Activated gamma-delta T cell (primary cell): ENCODE measurements at places on chromosomes 2 and 18.

GRCh38 chr2:152051436-152051835 is 47.4 kb downstream of the CACNB4 start:
- DNase-seq = no peak

DNA sequence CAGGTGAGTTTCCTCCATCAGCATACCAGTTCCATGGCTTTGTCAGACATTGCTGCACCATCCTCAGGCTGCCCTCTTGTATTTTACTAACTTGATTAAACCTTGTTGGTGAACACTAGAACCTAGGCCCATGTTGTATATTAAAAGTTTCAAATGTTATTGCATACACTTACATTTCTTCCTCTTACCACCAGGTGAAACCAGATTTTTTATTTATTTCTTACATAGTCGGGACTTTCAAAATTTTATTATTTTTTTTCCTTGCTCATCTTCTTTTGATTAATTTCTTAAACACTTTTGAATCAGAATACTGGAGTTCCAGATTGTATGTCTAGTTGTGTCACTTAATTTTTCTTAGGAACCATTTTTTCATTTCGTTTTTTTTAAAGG is 5.9 kb downstream of the CERS6 start:
- no peak for DNase-seq

DNA sequence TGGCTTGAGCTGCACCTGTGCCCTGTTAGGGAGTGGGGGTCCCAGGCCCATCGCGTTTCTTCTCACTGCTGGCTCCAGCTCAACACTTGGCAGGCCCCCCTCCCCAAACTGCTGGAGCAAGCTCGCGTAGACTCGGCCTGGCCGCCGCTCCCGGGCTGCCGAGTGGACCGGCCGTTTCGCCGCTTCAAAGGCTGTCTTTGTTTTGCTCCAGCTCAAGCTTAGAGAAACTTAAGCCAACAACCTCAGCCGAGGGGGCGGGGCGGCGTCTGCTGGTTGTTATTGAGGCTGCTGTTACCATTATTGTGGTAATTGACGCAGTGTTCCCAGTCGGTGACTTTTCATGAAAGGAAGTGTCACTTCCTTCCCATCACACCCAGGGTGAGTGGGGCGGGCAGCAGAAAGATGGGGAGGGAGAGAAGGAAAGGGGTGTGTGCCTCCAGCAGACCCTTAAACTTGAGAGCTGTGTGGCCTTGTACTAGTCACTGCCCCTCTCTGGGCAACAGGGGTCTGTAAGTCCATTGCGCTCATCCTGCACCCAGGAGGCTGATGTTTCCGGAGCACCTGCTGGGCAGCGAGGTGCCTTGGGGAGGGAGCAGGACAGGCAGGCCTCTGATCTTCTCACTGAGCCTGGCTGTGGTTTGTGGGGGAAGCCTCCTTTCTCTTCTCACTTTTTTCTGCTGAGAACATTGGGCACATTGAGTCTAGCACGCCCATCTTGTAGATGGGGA is 2.1 kb downstream of the ARID5A start:
- peak; percentile 81 for DNase-seq

DNA sequence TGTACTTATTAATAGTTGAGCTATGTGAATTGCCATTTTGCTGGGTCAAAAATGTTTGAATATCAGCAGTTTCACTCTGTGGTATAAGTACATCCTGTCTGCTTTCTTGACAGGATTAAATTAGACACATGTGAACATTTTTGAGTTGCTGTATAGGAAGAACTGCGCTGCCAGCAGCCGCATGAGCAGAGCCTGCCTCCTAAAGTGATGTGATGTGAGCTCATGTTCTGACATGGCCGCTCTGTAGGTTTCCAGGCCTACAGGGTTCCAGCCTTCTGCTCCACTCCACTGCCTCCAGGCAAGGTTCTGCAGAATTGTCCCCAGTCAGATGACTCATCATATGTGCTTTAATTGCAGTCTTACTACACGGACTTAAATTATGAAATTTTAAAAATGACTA is 119.7 kb upstream of the NFATC1 start:
- no peak for DNase-seq

DNA sequence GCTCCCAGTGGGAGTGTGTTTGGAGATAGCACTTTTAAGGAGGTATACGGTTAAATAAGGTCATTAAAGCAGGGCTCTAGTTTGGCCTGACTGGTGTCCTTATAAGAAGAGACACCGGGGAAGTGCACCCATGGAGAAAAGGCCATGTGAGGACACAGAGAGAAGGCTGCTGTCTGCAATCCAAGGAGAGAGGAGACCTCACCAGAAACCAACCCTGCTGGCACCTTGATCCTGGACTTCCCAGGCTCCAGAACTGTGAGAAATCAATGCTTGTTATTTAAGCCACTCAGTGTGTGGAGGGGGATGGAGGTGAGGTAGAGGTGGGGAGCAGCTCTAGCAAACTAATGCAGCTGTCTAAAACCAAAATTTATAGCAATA is 62.0 kb downstream of the RPL31 start:
- no peak for DNase-seq

DNA sequence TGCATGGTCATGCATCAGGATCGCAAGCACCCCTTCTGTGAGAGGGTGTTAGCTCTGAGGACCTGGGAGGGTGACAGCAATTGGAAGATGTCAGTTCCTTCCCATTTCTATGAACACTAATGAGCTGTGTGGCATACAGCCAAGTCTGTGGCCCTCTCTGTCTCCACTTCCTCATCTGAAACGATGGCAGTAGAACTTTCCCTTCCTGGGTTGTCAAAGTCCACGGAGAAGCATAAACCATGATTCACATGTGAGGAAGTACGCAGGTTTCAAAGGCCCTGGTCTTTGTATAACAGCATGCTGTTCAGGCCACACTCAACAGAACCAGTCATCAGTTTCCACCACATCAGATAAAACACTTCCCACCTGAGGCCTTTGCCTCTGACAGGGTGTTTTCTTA is 167.4 kb upstream of the RAB6C start:
- DNase-seq = no peak

DNA sequence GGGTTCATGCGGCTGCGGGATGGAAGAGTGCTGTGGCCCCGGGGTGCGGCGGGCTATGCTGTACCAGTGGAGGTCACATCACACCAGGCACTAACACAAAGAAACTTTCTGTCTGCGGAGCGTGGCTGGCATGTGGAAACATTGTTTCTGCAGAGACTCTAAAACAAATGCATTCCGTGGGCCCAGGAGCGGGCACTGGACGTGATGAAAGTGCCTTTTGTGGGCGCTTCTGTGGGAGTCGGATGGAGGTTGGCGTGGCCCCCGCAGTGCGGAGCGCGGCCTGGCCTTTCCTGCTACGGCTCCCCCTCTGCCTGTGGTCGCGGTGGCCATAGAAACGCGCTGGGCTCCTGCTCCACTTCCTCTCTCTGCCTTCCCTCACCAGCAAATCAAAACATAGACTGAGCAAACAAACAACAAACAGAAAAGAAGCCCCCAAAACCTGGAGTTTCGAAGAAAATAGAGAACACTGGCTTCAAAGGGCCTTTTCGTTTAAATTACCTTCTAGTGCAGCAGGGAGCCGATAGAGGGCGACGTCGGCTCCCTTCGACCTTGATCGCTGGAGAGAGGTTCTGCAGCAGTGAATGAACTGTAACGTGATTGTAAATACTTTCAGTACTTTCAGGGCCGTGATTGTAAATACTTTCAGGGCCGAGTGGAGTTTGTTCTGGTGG is 51.4 kb downstream of the KIF5C start:
- no peak for DNase-seq

GRCh38 chr2:201960305-201960704 is 73.3 kb upstream of the FZD7 start:
- DNase-seq = no peak

GRCh38 chr2:23380562-23381065 is 4.4 kb upstream of the KLHL29 start:
- DNase-seq = no peak

DNA sequence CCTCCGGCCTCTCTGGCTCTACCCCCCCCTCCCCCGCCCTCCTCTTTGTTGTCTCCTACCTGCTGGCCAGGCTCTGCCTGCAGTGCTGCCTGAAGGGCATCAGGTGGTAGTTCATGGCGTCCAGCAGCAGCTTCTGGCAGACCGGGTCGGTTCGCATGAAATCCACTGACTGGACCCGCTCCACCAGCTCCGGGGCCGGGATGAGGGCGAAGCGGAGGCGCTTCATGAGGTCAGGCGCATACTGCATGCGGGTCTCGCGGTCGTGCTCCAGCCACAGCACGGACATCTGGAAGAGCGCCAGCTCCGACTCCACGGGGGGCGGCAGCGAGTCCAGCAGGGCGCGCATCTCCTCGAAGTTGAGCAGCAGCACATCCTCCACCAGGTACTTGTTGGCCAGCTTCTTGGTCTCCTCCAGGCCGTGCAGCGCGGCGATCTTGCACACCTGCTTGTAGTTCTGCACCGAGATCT is 3.2 kb downstream of the KLHL14 start:
- no peak for DNase-seq

DNA sequence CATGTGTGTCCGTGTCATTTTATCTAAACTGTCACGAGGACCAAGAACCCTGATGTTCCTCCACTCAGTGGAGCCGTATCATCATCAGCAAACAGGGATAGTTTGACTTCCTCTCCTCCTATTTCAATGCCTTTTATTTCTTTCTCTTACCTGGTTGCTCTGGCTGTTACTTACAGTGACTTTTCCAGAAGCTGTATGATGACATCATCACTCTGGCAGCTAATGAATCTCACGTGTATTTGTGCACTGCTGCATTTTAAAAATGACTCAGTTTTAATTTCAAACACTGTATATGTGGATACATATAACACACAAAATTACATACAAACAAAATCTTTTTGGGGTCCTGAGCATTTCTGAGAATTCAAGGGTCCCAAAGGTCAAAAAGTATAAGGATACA is 481.4 kb downstream of the CDH2 start:
- no peak for DNase-seq

- DNase-seq = no peak
Measured at GRCh38 chr2:155240176-155240575, 541.7 kb downstream of the KCNJ3 start.

- no peak for DNase-seq
Measured at GRCh38 chr2:31778153-31778552, 197.4 kb upstream of the SRD5A2 start.

- DNase-seq = no peak
Measured at GRCh38 chr2:135532581-135532980, 1.3 kb downstream of the R3HDM1 start.

GRCh38 chr2:169254774-169255173 is 107.6 kb downstream of the LRP2 start:
- no peak for DNase-seq

- no peak for DNase-seq
Measured at GRCh38 chr2:158498043-158498748, 41.4 kb downstream of the PKP4 start.

DNA sequence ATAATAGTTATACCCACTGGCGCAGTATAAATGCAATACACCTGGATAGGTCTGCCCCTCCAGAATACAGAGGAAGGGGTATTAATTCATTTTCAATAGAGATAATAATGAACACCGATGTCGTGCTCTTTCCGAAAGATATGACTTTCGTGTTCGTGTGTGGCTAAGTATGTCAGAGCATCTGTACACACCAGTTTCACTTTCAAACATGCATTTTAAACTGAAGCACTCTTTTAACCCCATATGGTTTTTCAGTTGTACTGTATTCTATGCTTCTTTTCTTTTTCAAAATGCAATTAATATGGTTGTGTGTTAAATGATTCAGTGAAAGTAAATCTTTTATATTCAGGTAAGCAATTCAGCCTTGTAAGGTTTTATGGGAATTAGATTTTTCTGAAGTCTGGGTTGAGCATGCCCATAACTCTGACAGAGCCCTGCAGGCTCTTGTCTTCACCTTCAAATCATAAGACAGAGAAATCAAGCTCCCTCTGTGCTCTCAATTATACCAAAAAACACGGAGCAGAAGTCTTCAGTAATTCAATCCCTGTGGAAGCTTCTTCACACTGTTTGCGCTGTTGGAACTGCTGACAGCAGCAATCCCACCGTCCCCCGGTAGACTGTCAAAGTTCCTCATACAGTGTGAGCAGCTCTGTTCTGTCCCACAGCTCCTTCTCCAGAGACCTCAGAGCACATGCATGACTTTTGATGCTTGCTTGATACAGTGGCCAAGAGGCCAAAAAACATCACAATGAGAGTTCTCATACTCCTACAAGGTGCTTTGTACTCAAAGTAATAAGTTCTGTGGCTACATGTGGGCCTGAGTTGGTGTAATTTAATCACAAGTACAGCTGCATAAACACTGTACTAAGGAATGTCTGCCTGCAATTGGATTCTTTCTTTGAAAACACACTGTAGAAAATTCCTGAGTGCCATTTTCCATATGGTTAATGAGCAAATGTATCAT is 186.8 kb downstream of the ZNF521 start:
- no peak for DNase-seq

DNA sequence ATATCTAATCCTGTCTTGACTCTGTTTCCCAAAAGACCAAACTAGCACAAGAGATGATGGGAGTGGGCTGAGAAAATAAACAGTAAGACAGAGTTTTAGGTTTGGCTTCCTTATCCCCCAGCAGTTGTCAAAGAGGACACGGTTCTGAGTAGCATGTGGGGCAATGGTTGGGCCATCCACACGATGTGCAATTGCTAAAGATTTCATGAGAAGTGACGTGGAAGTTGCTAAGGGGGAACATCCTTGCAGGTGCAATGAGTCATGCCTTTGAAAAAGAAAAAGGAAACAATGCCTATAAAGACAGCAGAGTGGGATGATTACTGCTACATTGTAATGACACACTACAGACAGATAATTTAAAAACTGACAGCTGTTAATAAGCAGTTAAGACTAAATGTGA is 1395.8 kb downstream of the LRP1B start:
- DNase-seq = no peak

DNA sequence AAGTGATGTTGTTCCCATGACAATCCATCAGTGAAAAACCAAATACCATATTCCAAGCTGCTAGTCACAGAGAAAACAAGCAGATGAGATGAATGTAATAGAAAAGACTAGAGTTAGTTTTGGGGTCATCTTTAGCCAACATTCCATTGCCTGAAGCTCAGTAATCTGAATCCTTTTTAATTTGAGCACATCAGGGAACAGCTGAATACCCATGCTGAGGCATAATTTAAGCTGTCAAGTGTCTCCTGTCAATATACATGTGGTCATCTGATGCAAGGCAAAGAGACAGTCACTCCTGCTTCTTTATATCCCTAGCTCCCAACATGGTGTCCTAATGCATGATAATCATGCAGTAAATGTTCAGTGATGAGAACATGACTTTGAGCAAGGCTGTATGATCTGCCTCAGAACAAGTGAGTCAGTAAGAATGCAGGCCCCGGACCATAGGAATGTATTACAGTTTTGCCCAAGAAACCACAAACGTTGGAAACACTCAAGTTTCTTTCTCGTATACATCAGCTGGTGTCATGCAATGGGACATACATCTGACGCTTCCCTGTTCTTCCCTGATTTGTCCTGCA is 48.0 kb downstream of the CDK15 start:
- no peak for DNase-seq

GRCh38 chr18:50853863-50854271 is 25.1 kb upstream of the ME2 start:
- no peak for DNase-seq
